ENCODE measurements at places on chromosomes 7 and 10.

DNA sequence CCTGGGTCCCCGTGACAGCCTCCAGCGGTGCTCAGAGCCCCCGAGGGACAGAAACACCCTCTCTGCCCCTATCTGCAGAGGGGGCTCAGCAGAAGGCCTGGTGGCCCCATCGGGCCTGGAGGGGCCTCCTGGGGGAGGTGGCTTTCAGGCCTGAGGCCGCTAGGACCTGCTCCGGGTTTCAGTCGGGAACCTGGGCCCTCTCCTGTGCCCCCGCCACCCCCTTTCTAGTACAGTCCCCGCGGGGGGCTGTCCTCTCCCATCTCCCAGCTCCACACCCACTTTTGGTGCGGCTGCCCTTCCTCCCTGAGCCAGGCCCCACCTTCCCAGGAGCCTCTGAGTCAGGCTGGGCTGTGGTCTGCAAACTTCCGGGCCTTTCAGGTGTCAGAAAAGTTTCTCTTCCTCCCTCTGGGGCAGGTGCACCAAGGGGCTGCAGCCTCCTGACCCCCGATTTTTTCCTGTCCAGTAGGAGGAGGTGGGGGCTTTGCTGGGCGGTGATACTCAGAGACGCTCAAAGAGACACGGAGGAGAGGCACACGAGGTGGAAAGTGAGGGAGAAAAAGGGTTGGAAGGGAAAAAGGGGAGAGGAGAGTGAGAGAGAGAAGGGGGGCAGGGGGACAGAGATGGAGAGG, 692 bp downstream of the CARD11 start:
- DNase-seq, result peak; percentile 40

- no peak for DNase-seq
Measured at GRCh38 chr7:29843093-29843492, 36.8 kb downstream of the WIPF3 start.

DNA sequence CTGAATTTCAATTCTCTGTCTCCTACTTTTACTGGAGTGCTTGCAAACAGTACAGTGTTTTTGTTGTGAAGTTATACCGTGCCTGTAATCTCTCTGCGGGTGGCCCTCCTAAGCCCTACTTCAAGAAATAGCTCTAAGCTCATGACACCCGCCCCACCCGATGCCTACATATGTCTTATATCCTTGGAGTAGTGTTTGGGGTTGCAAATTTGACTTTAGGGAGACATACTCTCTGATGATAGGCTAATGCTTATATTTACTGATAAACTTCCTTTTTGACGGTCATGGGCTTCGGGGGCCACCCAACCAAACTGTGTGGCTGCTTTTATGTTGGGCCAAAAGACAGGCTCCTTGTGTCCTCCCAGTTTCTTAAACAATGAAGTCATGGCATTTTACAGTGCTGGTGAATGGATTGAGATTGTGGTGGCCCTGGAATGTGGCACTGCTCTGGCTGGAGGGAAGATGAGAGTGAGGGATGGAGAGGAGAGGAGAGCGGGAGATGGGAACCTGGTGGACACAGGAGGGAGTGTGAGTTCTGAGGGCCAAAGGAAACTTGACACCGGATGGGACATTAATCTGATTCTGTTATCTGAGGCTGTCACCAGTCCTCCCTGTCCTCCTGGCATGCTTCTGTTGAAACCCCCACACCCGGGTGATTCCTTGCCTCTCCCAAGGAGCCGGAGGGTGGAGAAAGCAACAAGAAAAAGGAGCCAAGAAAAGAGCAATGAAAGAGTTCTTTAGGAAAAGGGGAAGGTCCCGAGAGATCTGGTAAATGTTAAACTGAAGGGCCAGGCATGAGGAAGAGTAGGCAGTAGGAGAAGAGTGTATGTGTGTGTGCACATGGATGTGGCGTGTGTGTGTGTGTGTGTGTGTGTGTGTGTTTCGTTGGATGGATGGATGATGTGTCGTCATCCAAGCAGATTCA, 113.3 kb downstream of the TCF7L2 start:
- no peak for DNase-seq

DNA sequence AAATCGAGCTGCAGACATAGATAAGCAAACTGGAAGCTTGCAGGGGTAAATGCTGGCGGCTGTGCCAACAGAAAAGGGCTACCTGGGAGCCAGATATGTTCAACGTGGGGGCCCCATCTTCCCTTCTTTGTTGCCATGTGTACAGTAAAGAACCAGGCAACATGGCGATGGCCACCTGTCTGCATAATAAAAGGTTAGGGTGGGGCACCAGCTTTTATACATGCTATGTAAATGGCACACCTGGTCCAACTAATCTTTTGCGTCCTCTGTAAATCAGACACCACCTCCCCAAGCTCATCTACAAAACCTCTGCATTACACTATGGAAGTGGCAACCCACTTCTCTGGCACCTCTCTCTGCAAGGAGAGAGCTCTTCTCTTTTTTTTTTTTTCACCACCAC, 13.9 kb downstream of the BUD31 start:
- no peak for DNase-seq

GRCh38 chr10:5525561-5526341, 990 bp downstream of the CALML3 start:
- DNase-seq, result no peak

GRCh38 chr7:17487343-17487742, 188.9 kb downstream of the AHR start:
- DNase-seq, result no peak

DNA sequence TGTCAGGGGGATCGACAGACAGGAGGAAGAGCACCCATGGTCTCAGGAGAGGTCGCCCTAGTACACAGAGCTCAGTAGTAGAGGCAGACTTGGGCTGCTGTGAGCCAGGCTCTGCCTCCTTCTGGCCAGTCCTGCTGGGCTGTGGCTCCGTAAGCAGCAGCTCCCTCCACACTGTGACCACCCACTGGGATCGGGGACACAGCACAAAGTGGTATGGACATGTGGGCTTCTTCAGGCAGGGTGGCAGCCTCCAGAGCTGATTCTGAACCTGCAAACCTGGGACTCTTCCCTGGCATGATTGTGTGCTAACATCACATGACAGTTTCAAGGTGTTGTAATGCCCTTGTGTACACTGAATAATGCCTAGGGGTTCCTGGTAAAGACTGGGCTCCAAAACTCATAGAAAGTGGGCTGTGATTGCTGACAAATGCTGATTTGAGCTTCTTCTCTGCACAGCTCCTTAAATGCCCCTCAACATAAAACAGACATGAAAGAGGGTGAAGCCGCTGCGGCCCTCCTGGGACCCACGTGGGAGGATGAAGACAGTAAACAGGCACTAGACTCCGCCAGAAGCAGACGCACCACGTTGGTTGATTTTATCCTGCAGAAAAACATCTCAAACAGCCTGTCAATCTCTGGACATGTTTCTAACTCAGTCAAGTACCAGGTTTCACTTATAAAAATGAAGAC, 76.7 kb downstream of the GPR26 start:
- DNase-seq, result no peak

DNA sequence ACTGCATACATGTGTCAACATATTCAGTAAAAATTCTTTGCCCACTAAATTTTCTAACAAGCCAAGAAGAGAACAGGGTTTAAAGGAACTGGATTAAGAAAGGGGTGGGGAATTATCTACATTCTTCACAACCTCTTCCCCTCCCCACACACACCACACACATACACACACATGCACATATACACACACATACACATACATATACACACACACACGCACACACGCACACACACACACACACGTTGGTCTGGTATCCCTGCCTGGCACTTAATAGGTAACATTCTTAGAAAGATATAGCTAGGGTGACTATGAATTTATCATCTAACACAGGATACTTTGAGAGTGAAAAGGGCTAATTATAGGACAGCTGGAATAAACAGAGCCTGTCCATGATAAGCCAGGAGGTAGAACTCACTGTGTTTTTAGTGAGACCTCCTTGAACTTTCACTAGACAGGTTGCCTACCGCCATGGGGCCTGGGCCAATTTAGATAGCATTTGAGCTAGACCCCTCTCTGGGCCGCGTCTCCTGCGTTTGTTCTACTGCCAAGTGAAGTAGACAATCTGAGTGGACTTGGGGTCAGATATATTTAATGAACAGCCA, 33.1 kb upstream of the EPC1 start:
- DNase-seq, result no peak

DNA sequence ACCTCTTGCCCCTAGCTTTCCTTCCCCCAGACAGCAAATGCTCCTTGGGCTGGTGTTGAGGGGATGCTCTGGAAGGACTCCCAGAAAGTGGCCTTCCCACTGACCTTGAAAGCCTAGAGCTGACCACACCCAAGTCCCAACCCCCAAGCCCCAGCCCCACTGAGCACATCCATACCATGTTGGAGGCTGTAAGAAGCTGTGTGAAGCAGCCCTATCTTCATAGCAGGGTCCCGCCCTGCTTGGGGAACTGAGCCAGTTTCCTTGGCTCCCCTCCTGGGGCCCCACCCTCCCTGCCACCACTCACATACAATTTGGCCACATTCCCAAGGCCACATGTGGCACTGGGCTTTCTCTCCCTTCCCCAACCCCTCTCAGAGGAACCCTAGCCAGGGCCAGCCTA, 72.3 kb upstream of the CACUL1 start:
- no peak for DNase-seq

- no peak for DNase-seq
Measured at GRCh38 chr7:14400271-14400670, 410.8 kb upstream of the ETV1 start.

DNA sequence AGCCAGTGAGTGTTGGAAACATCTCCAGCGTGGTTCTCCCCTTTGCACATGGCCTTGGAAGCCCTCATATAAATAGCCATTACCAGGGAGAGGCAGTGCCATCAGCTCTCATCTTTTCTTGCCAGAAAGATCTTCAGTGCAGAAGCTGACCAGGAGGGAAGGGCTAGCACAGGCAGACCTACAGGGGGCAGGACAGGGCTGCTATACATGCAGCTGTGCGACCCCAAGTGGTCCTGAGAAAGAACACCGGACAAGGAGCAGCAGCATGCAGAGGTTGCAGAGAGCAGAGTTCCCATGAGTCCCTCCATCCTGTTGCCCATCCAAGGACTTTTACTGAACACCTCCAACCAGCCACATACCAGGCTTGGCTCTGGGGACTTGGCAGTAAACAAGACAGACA, 17.1 kb downstream of the GRID1 start:
- no peak for DNase-seq

DNA sequence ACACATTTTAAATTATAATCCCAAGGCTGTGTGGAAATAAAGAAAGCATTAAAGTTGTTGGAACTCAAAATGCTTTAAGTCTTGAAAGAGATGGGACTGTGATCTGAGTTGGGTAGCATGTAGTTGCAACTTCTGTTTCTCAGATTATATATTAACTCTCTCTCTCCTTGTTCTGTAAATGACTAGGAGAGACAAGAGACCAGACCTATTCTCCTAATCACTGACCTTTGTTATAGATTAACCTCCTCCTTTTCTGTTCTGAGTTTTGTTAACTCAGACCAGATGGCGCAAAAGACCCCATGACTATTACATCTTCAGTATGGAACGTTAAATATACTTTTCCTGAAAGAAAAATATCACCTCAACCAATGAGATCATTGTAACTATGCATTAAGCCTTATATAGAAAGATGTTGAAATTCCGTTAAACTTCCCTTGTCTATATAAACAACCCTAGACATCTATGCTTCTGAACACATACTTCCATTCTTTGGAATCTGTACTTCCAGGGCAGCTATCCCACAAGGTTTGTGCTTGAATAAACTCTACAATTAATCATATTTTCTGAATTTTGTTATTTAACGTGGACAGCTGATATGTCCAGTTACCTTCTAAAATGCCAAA, 143.5 kb upstream of the TRIM24 start:
- no peak for DNase-seq

DNA sequence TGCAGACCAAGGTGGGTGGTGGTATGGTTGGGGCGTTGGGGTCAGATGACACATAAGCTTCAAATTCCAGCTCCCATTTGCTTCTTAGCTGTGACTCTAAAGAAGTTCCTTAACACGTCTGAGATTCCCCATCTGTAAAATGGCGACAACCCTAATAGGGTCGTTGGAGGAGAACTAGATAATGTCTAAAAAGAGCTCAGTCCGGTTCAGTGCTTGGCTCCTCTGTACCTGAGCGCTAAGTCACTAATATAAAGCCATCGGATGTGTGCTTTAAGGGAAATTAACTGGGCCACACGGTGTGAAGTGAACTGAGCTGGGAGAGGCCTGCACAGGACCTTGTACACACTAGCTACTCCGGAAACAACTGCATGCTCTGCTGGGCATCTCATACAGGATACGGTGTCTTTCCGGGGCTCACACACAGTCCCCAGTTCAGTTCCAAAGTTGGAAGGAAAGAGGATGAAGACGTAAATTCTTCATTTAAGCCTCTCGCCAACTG, 476 bp upstream of the ZFYVE27 start:
- DNase-seq, result no peak

DNA sequence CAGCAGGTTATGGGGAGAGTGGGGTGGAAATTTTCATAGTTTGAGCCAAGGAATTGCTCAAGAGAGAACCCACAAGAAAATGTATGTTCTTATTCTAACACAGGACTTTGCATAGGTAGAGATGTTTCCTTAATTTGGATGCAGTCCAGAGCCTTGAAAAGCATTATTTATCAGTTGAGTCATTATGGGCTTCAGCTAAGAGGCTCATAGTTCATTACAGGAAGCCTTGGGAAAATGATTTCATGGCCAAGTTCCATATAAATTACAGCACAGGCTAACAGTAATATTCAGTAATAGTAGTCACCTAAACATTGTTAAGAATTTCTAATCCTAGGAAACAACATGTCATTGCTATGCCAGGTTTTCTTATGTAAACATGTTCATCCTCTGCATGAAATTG, 131.1 kb upstream of the PTPRZ1 start:
- no peak for DNase-seq

- DNase-seq, result no peak
Measured at GRCh38 chr7:100035876-100036275, 13.7 kb upstream of the ZSCAN21 start.

- DNase-seq, result no peak
Measured at GRCh38 chr7:135975166-135975565, 2.0 kb downstream of the MTPN start.

GRCh38 chr7:5714657-5715337, 66.7 kb downstream of the RNF216 start:
- DNase-seq, result no peak

GRCh38 chr10:70977625-70978024, 89.3 kb upstream of the PCBD1 start:
- DNase-seq, result no peak

- no peak for DNase-seq
Measured at GRCh38 chr7:35485436-35485835, 209.5 kb downstream of the HERPUD2 start.

DNA sequence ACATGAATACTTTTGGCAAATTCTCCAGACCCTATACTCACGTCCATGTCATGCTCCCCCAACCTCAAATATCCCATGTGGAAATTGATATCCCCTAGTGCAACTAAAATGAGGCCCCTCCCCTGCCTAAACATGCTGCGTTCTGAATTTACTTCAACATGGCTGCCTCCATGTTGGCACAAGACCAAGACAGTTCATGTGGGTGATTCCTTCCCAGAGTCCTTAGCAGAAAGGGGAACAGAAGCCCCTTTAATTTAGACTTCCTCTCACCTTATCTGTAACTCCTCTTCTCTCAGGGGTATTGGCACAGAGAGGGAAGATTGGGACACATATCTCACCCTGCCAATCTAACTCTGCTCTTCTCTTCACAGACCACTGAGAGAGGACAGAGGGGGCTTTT, 24.5 kb upstream of the SLC26A3 start:
- DNase-seq, result no peak

GRCh38 chr7:112898432-112899290, 108.5 kb upstream of the TMEM168 start:
- DNase-seq, result no peak
